GM23338 (cell line): ENCODE measurements at places on chromosomes 6 and 20.

DNA sequence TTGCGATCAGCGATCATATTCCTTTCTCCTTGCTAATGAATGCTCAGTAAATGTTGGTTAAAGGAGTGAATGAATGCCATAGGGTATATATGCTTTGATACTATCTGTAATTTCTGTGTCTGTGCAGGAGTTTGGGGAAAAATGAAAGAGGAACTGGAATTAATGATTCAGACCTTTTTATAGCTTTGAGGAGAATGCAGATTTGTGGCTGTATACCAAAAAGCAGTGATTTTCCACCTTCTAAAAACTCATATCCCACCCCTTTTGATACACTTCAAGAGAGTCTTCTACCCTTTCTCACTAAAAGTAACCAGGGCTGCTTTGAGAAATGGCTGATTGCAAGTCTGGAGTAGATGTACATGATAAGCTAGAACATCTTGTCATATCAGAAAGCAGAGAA is 26.6 kb upstream of the SUMO4 start:
- H3K27ac ChIP-seq: no peak overlapping the region
- H3K4me1 ChIP-seq: no peaks in the 10 kb centered on the region

GRCh38 chr20:47789081-47789763 is 3.9 kb upstream of the SULF2 start:
- H3K4me3 ChIP-seq: no peak overlapping the region
- peaks cover 28% of the 10 kb centered on the region for H3K27me3 ChIP-seq
- H3K4me1 ChIP-seq: peaks cover 6% of the 10 kb centered on the region; the same call in 1 of the 2 replicates
- H3K36me3 ChIP-seq: no peaks in the 10 kb centered on the region
- H3K27ac ChIP-seq: no peak overlapping the region
- no peak for DNase-seq

DNA sequence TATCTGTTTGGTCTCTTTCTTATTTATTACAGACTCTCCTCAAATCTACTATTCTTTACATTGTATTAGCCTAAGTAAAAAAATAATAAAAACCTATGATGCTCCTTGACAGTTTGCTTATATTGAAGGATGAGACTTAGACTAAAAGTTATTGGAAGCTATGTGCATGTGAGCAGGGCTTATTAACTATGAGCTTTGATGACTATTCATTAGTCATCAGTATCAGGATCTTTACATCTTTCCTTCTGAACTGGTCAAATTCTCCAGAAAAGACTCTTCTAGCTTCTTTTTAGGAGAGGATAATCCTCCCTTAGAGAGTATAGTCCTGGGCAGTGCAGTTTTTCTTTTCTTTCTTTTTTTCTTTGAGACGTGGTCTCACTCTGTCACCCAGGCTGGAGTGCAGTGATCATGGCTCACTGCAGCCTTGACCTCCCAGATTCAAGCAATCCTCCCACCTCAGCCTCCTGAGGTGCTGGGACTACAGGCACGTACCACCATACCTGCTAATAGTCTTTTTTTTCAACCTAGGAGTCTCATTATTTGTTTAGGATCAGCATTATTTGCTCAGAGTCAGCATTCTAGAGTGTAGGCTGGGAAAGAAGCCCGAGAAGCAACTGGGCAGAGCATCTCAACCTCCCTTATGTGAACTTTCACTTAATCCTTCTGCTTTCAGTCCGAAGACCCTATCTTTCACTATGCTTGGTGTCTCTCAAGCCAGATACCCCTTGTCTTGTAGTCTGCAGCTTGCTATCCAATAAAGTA is 37.1 kb upstream of the YWHAB start:
- H3K27ac ChIP-seq: no peak overlapping the region
- H3K4me1 ChIP-seq: peaks cover 9% of the 10 kb centered on the region
- H3K36me3 ChIP-seq: no peaks in the 10 kb centered on the region
- H3K4me3 ChIP-seq: no peak overlapping the region

- peaks cover 16% of the 10 kb centered on the region for H3K4me1 ChIP-seq
- peaks cover 5% of the 10 kb centered on the region; the same call in 1 of the 2 replicates for H3K36me3 ChIP-seq
- no peak overlapping the region for H3K27ac ChIP-seq
- H3K4me3 ChIP-seq: no peak overlapping the region
Observed at GRCh38 chr6:10719296-10719963, 3.4 kb upstream of the TMEM14C start.

GRCh38 chr6:154928325-154928922 is 66.7 kb upstream of the TIAM2 start:
- no peaks in the 10 kb centered on the region for H3K27me3 ChIP-seq
- H3K4me1 ChIP-seq: peaks cover 20% of the 10 kb centered on the region
- no peaks in the 10 kb centered on the region for H3K36me3 ChIP-seq
- H3K4me3 ChIP-seq: no peak overlapping the region

GRCh38 chr20:44650771-44651433 is 597 bp downstream of the ADA start:
- H3K4me3 ChIP-seq: peak overlapping the region; percentile 96
- DNase-seq: peak; percentile 21
- peaks cover 32% of the 10 kb centered on the region for H3K27me3 ChIP-seq

DNA sequence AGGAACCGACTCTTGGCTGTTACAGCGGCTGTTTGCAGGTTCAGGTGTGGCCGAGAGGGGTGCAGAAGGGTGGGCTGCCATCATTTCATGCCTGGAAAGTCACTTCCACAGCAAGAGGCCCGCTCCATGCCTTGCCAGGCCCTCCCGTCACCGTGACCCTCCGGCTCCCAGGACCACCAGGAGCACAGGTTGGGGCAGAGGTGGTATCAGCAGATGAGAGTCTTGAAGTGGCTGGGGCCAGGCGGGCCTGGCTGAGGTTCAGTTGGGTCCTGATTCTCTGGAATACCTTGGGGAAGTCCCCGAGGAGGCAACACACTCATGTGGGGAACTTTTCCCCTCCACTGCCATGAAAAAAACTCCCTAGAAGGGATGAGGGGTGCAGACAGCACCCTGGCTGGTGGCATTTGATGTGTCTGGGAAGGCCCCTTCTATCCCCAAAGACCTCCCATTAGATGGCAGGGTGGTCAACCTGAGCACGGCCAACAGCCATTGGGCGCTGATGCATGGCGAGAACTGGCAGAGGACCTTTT is 34.2 kb upstream of the IRF4 start:
- peaks cover 6% of the 10 kb centered on the region; the same call in 1 of the 2 replicates for H3K36me3 ChIP-seq
- no peak overlapping the region for H3K4me3 ChIP-seq
- H3K27me3 ChIP-seq: no peaks in the 10 kb centered on the region
- no peak for DNase-seq
- no peaks in the 10 kb centered on the region for H3K4me1 ChIP-seq

GRCh38 chr20:313948-314347 is 11.4 kb upstream of the SOX12 start:
- no peaks in the 10 kb centered on the region for H3K36me3 ChIP-seq
- no peaks in the 10 kb centered on the region for H3K27me3 ChIP-seq
- H3K27ac ChIP-seq: no peak overlapping the region
- H3K4me1 ChIP-seq: peaks cover 12% of the 10 kb centered on the region

DNA sequence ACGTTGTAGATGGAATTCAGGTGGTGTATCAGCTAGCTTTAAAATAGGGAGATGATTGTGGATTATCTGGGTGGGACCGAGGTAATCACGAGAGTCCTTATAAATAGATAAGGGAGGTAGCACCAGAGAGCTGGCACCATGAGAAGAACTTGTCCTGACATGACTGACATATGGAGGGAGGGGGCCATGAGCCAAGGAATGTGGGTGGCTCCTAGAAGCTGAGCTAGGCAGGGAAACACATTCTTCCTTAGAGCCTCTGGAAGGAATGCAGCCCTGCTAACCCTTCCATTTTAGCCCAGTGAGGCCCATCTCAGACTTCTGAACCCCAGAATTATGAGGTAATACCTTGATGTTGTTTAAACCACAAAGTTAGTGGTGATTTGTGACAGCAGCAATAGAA is 321.1 kb upstream of the SULF2 start:
- H3K27ac ChIP-seq: no peak overlapping the region
- DNase-seq: no peak
- H3K27me3 ChIP-seq: no peaks in the 10 kb centered on the region
- H3K4me3 ChIP-seq: no peak overlapping the region
- no peaks in the 10 kb centered on the region for H3K36me3 ChIP-seq

GRCh38 chr20:11452326-11452725 is 465.4 kb upstream of the BTBD3 start:
- DNase-seq: no peak
- no peaks in the 10 kb centered on the region for H3K36me3 ChIP-seq
- H3K27ac ChIP-seq: peak overlapping the region; percentile 52
- peaks cover 36% of the 10 kb centered on the region for H3K4me1 ChIP-seq

DNA sequence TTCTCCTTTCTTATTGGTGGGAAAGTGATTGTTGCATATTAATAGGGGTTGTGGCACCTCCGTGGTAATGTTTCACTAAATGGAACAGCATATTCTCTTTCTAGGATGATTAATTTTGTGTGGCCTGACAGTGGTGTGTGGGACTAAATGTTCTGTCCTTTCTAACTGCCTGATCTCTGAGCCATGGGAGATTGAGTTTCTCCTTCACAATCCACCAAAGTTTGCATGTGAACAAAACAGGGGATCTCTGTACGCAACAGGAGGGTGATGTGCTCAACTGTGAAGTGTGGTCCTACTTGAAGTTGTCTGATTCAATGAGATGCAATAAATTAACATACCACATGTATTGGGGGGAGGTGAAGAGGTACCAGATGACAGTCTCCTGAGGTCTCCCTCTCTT is 19.3 kb downstream of the BCAS1 start:
- no peak for DNase-seq
- no peaks in the 10 kb centered on the region for H3K36me3 ChIP-seq
- H3K4me1 ChIP-seq: 0 out of 2 replicates have a peak, but pooled peaks cover 5% of the 10 kb centered on the region

DNA sequence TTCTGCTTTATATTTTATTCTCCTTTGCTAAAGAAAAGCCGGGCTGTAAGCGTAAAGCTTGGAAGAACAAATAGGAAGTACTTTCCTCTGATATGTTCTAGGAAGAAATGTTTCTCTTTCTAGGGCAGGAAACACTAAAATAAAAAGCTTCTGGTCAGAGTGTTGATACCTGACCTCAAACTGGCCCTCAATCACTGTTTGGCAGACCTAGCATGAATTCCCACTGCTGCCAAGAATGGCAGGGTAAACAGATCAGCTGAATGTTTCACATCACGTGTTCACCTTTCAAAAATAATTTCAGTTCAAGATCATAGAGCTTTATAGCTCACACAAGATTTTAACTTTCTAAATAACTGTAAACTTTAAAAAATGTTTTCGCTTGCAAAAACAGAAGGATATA is 2.9 kb downstream of the MPC1 start:
- H3K27ac ChIP-seq: no peak overlapping the region
- H3K4me1 ChIP-seq: peaks cover 15% of the 10 kb centered on the region
- no peak overlapping the region for H3K4me3 ChIP-seq
- H3K27me3 ChIP-seq: no peaks in the 10 kb centered on the region
- no peaks in the 10 kb centered on the region for H3K36me3 ChIP-seq

DNA sequence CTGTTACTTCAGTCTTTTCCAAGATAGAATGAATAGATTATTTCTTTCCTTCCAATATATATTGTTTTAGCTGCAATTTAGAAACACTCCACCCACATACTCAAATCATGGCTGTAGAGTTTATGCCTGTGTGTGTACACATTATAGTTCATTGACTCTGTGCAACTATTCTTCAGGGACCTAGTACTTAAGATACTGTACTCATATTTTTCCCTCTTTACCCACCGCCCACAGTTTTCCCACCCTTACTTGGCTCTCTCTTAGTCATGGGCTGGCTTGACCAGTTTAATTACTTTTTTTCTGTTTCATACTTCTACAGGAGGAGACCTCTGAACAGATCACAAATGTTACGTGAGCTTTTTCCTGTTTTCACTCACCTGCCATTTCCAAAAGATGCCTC is 30.4 kb downstream of the C6orf89 start:
- H3K4me3 ChIP-seq: no peak overlapping the region
- H3K36me3 ChIP-seq: no peaks in the 10 kb centered on the region
- no peaks in the 10 kb centered on the region for H3K27me3 ChIP-seq
- no peak for DNase-seq
- H3K27ac ChIP-seq: no peak overlapping the region

DNA sequence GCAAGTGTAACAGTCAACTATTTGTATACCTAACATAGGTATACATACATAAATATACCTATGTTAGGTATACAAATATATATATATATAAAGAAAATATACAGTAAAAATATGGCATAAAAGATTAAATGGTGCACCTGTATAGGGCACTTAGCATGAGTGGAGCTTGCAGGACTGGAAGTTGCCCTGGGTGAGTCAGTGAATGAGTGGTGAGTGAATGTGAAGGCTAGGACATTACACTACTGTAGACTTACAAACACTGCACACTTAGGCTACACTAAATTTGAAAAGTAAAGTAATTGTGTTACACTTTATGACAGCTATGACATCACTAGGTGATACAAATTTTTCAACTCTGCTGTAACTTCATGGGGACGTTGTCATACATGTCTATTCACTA is 65.6 kb downstream of the CDC5L start:
- H3K4me1 ChIP-seq: no peaks in the 10 kb centered on the region
- H3K27ac ChIP-seq: no peak overlapping the region
- no peaks in the 10 kb centered on the region; the same call in 1 of the 2 replicates for H3K36me3 ChIP-seq
- no peak overlapping the region for H3K4me3 ChIP-seq
- H3K27me3 ChIP-seq: no peaks in the 10 kb centered on the region

DNA sequence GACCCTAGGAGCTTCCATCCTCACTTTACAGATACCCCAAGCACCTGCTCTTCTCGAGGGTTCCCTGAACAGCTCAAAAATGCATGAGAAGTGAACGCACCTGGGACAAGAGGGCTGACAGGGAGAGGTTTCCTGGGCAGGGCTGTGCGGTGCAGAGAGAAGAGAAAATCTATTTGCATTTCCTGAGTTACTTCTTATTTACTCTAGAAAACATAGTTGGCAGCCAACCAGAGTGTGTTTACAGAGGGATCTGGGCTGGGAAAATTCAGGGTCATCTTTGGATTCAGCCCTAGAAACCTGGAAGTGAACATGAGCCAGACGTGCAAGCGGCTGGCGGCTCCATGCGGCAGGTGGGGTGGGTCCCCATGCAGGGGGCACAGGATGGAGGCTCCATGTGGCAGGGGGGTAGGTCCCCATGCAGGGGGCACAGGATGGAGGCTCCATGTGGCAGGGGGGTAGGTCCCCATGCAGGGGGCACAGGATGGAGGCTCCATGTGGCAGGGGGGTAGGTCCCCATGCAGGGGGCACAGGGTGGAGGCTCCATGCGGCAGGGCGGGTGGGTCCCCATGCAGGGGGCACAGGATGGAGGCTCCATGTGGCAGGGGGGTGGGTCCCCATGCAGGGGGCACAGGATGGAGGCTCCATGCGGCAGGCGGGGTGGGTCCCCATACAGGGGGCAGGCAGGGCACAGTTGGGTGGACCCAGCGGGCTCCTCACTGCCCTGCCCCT is 342.0 kb downstream of the TAF4 start:
- no peak for DNase-seq
- no peaks in the 10 kb centered on the region for H3K27me3 ChIP-seq
- no peak overlapping the region for H3K4me3 ChIP-seq
- peaks cover 6% of the 10 kb centered on the region; the same call in 1 of the 2 replicates for H3K4me1 ChIP-seq

DNA sequence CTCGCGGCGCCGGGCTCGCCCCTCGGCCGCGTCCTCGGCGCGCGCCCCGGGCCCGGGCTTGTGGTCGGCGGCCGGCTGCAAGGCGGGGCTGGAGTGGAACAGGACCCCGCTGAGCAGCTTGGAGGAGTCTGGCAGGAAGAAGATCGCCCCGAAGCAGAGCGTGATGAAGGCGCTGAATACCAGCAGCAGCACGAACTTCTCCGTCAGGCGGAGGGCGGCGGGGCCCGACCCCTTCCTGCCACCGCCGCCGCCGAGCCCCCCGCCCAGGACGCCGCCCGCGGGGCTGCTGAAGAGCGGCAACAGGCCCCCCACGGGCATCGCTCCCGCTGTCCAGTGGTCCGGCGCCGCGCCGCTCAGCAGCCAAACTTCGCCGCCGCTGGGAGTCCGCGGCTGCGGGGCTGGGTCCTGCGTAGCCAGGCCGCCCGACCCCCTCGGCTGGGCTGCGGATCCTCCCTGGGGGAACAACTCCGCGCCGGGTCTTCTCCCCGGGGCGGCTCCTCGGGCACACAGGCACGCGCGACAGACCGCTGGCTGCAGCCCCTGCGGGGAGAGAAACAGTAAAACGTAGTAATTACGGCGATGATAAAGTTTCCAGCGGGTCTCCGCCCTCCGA is 707 bp downstream of the MAN1A1 start:
- peaks cover 52% of the 10 kb centered on the region for H3K27me3 ChIP-seq
- no peaks in the 10 kb centered on the region for H3K36me3 ChIP-seq
- H3K4me1 ChIP-seq: peaks cover 21% of the 10 kb centered on the region
